ENCODE measurements at places on chromosomes 7 and 10. TPM values are rescaled to one million over a fixed set of nuclear protein-coding genes. Genes with fewer than 3 reads are reported as not detected.

- DNase-seq: no peak
These were observed 91.3 kb downstream of the DYNC1I1 start for GRCh38 chr7:95863623-95864022.

Gene ASZ1
- not detected for polyA plus RNA-seq

Gene GCK
- polyA plus RNA-seq: 41.6 TPM

DNA sequence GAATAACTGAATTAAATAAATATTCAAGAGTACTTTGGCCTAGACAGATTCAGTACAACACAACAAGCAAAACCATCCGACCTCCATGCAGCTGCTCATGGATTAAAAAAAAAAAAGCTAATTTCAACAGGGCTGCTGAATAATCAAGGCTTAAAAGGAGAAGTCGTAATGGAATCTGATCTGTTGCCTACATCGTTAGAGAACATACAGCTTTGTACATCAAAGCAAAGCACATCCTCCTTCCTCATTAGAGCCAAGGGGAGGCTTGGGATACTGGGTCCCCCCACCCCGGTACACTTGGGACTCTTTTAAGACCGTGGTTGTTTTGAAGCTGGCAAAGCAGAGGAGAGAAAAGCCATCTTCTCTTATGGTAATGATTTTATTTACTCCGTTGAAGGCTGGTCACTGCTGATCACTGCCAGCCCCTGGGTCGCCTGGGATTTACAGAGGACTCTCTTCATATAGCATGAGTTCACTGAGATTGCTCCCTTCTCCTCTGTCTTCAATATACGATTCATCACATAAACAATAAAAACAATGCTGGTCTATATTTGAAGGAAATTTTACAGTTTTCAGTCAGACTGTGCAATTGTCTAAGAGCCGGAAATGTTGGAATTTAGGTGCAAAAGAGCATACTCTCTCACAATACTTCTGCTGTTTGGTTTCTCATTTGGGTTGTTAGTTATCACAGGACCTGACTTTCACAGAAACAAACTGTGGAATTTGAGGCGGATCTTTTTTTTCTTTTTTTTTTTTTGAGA lies 148.8 kb downstream of the FAM107B start:
- DNase-seq: peak; percentile 89

- peak; percentile 85 for DNase-seq
These were observed 169.8 kb upstream of the GPR26 start for GRCh38 chr10:123496375-123496774.

- peak; percentile 95 for DNase-seq
These were observed at the start of gene LRRTM3 for GRCh38 chr10:66925896-66926715. LRRTM3 (plus strand) TSS chr10:66926036.

- DNase-seq: no peak
These were observed 22.3 kb downstream of the COX15 start for GRCh38 chr10:99709480-99710229.

- DNase-seq: no peak
These were observed 80.6 kb downstream of the DGKB start for GRCh38 chr7:14821757-14822480.

Gene STK32C
- polyA plus RNA-seq: 72.6 TPM

DNA sequence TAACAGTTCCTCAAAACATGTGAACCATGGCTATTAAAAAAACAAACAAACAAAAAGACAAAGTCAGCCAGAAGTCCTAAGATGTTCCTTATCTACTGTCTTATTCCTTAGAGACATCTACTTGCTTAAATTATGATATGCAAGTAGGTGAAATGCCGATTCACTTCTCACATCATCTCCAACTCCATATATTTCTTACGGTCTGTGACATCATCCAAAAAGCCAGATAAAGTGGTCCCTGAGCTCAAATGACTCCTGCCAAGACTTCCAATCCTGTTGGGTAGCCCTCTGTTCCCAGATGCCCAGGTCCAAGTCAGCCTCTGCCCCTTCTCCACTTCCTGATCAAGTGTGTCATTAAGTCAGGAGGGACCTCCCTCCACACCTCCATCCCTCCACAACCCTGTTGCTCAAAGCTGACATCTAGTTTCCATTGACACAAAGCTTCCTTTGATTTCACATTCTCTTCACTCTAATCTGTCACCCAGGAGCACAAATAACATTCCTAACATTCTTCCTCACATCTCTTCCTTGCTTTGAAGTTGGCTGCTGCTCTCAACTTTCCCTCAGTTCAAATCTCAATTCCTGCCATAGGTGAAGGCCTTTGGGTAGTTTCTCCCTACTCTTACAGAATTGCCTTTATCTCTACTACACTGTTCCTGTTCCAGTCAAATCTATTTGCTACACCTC lies 56.1 kb upstream of the PDLIM1 start:
- DNase-seq: no peak

- no peak for DNase-seq
These were observed 60.7 kb upstream of the AGK start for GRCh38 chr7:141490474-141490873.

Gene GRID1
- polyA plus RNA-seq: 13.2 TPM

Gene OR6V1
- polyA plus RNA-seq: not detected

Gene HSPB1
- polyA plus RNA-seq: 404 TPM

Data from brain (organoid and tissue), 16 donors.